ENCODE measurements at places on chromosomes 7 and 10.
A peak's percentile ranks its signal among the peaks of the same experiment; 100 is the strongest.

- no peak for DNase-seq
These were observed 62.8 kb upstream of the FAM20C start for GRCh38 chr7:129366-130221.

DNA sequence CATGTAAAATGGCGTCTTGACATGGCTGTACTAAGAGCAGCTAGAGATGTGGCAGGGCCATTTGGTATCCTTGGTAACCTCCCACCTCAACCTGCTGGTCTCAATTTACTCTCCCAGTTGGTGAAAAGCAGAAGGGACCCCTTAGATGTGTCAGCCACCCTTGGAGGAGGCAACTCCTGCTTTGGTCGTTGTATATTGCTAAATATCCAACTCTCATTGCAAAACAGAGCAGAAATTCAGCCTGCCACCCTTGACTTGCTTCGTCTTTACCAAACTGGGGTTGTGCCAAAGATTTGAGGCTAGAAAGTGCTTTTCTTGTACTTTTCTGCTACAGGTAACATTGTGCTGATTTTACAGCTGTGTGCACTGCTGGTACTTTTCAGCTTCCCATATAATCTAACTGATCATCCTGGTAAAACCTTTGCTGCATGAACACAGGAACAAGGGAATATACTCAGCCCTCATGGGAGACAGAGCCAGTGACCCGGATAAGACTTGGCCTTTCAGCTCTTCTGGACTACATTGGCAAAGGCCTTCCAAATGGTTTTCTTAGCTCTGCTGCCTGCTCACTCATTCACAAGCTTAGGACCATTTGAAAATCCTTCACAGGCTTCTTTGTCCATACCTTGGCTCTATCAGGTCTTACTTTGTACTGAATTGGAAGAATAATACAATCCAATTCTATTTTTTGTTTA, 2.2 kb upstream of the VSTM4 start:
- DNase-seq, result no peak

DNA sequence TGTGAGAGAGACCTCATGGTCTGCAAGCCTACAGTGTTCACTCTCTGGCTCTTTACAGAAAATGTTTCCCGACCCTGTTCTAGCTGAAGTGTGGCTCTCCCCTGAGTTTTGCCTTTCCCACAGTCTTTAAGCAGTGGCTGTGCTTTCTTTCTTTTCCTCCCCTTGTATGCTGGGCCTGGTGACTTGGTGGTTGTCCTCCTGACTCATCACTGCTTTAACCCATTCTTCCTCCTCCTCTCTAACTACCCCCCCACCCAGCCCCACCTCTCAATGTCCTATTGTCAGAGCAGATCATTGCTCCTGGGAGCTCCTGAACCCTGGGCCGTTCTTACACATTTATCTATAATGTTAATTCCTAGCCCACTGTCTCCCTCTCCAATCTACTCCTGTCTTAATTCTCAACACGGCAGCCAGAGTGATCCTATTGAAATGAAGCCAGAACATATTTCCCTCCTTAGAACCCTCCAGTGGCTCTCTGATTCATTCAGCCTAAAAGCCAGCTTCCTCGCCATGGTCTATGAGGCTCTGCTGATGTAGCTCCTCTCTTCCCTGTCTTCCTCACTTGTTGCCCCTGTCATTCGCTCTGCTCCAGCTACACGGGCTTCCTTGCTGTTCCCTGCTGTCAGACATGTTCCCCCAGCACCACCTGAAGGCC, 55.0 kb downstream of the DENND11 start:
- DNase-seq, result no peak

- no peak for DNase-seq
These were observed 770.4 kb downstream of the TNS3 start for GRCh38 chr7:46811529-46811928.

- DNase-seq, result no peak
These were observed 54.4 kb upstream of the PDSS1 start for GRCh38 chr10:26642896-26643653.

- no peak for DNase-seq
These were observed 2.7 kb upstream of the IQUB start for GRCh38 chr7:123537026-123537642.

DNA sequence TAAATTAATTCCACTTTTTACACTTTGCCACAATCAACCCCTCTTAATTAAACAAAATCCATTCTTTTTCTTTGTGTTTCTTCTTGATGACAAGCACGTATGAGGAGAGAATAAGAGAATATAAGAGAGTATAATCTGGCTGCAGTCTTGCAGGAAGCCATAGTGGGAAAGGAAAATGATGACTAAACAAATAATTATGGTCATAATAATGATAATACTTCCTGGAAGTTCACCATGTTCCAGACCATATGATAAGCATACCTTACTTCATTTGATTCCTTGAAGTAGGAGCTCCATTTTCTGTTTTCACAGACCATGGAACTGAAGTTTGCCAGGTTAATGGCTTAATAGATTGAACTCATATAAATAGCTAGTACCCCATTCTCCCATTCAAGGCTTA, 237.8 kb downstream of the SEMA3D start:
- DNase-seq, result no peak

GRCh38 chr10:118241229-118242137, 100.6 kb downstream of the FAM204A start:
- DNase-seq, result no peak

- no peak for DNase-seq
These were observed 41.0 kb downstream of the KAT6B start for GRCh38 chr10:74867351-74867750.

DNA sequence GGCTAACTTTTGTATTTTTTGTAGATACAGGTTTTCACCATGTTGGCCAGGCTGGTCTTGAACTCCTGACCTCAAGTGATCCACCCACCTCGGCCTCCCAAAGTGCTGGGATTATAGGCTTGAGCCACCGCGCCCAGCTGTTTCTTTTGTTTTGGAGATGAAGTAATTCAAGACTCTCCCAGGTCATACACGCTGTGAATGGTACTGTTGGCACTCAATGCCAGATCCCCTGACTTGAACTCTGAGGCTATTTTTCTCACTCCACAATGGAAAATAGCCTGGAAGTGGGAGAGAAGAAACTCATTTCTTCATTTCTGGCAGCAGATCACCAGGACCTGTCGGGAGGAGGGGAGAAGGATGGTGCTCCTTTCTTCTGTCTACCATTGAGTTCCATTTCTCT, 32.4 kb downstream of the BLVRA start:
- no peak for DNase-seq

DNA sequence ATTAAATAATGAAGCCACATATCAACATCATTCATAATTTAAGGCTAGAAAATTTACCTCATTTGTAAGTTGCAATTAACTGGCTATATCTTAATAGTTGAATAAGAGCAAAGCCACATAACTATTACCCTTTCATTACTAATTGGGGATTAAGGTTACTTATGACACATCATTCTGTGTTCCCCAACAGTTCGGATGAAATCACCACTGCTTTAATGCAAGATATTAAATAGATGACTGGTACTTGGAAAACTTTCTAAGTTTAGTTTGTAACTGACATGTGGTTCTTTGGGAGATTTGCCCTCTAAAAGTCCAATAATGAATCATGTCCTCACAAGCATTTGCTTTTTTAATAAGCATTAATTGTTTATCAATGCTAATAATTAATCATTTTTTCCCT, 109.1 kb downstream of the MTERF1 start:
- no peak for DNase-seq

DNA sequence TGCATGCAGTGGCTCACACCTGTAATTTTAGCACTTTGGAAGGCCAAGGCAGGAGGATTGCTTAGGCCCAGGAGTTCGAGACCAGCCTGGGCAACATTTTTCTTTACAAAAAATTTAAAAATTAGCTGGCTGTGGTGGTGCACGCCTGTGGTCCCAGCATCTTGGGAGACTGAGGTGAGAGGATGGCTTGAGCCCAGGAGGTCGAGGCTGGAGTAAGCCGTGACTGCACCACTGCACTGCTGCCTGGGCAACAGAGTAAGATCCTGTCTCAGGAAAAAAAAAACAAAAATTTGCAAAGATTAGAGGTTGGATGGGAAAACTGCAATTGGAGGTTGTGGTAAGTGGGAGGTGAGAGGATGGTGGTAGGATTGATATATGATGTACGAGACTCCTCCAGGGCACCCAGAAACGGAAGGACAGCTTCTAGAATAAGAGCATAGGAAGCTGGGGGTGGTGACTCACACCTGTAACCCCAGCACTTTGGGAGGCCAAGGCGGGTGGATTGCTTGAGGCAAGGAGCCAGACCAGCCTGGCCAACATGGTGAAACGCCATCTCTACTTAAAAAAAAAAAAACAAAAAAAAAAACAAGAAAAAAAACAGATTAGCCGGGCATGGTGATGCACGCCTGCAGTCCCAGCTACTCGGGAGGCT, 19.1 kb upstream of the PARP12 start:
- no peak for DNase-seq

DNA sequence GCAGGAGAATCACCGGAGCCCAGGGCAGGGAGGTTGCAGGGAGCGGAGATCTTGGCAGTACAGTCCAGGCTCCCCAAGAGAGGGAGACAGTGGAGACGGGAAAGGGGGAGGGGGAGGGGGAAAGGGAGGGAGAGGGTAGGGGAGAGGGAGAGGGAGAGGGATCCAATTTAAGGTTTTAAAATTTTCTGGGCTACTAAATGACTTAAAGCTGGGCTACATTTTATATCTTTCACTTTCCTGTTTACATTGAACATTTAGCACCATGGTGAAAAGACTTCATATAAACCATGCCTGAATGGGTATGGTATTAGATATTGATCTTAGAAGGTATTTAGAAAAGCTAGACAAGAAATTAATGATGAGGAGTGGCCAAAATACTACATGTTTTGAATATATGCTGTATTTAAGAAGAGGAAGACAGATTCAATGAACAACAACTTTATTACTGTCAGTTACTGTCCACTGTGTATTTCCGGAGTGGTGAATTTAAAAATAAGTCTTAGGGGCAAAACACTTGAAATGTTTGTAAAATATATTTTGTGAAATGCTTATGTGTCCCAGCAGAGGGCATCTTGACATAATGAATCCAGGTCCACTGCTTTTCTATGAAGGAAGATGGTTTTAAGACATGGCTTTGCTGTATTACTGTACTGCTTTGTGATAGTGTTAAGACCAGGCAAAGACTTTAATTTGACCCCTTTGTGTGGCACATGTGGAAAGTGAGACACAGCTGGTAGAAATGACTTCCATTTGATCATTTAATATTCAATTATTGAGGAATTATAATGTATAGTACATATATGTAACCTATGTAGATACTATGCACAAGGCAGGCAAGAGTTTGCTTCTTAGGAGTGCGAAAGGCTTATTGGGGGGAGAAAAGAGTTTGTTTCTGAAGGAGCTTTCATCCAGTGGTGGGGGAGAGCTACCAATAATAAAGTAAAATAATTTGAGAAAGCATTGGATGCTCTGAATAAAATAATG, 52.8 kb downstream of the NRF1 start:
- no peak for DNase-seq

- DNase-seq, result no peak
These were observed 1.5 kb downstream of the IL15RA start for GRCh38 chr10:5975641-5976473.

DNA sequence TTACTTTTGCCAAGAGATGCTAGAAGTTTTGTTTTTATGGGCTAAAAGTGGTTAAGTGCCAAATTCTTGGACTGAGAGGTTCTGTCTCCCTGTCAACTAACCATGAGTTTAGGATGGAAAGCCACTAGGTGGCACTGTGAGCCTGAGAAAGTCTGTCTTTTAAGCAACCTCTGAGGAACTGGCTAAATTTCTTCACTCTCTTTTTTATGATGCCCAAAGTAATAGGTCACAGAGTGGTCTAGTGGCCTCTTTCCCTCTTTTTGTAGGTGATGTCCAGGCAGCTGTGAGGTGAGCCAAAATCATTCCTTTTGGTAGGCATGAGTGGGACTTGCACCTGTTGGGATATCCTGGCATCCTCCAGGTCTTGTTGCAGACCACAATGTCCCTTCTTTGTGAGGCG, 56.8 kb downstream of the SND1 start:
- peak; percentile 41 for DNase-seq

GRCh38 chr7:152876749-152877148, 117.2 kb downstream of the ACTR3B start:
- no peak for DNase-seq

- no peak for DNase-seq
These were observed 555.0 kb downstream of the PTPRN2 start for GRCh38 chr7:158032561-158033115.

DNA sequence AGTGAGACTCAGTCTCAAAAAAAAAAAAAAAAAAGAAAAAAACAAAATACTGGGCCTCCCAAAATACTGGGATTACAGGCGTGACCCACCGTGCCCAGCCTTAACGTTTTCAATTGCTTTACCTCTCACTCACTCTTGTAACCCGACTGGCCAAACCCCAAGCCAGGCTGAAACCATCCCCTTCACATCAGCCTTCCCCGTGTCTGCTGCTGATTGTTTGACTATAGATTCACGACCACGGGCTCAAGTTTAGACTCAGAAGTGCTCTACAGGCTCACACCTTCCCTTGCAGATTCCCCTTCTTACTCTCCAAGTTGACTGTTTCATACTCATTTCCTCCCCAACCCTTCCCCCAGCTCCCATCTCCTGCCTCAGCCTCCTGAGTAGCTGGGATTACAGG, 22.3 kb downstream of the TYW1 start:
- no peak for DNase-seq
